CD4-positive, alpha-beta T cell treated with Interferon alpha-2 for 1 hour (primary cell): ENCODE measurements at places on chromosomes 4 and X.

GRCh38 chrX:29359276-29359675, 772.0 kb downstream of the IL1RAPL1 start:
- no peak for DNase-seq

- no peak for DNase-seq
Observed at GRCh38 chr4:118254368-118254767, 98.4 kb downstream of the PRSS12 start.

GRCh38 chrX:44025555-44025954, 52.4 kb upstream of the NDP start:
- no peak for DNase-seq

DNA sequence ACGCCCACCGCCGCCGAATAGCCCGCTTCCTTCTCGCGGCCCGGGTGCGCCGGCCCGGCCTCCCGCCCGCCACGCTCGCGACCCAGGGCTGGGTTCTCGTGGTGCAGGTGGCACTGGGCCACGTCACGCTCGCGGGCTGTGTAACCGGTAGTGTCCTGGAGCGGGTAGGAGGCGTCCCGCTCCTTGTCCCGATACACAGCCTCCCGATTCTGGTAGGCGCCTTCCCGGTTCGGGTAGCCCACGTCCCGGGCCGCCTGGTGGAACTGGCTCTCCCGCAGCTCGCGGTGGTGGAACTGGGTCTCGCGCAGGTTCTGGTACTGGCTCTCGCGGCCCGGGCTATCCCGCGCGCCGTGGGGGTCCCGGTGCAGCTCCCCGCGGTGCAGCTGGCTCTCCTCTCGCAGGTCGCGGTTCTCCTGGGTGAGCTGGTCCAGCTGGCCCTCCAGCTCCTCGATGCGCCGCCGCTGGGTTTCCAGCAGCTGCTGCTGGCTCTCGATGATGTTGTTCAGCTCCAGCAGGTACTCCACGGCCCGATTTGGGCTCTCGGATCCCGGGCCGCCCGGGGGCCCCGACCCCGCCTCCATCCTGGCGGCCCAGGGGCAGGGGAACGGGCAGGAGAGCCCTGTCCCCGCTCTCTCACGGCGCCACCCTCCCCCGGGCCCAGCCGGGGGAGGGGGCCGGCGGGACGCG, 39.3 kb upstream of the IQSEC2 start:
- DNase-seq = peak; percentile 3

DNA sequence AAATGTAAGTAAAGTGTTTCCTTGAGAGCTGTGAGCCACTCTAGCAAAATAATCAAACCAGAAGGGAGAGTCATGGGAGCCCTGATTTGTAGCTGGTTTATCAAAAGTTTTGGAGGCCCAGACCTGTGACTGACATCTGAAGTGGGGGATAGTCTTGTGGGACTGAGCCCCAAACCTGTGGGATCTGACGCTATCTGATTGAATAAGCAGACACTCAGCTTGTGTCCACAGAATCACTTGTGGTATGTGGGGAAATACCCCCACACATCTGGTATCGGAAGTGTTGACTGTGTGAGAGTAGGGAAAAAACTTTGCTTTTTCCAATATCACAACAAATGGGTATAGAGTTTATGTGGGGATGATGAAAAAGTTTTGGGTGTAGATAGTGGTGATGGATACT, 35.4 kb downstream of the FUNDC1 start:
- DNase-seq = no peak

DNA sequence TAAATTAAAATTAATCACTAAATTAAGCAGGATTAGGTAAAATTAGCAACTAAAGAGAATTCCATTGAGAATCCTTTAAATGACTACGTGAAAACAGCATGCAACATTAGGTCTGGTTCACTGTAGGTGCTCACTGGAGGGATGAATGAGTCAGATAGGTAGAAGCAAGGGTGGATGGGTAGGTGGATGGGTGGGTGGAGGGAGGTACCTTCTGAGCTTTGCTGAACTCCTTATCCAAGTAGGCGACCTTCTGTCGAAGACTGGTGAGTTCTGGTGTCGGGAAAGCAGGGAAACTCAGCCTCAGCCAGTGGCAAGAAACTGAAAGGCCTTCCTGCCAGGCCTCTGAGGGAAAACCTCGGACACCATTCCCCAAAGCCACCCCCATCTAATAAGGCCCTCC, 3.0 kb downstream of the GRIPAP1 start:
- no peak for DNase-seq

GRCh38 chrX:23332101-23332887, 2.4 kb upstream of the PTCHD1 start:
- no peak for DNase-seq

DNA sequence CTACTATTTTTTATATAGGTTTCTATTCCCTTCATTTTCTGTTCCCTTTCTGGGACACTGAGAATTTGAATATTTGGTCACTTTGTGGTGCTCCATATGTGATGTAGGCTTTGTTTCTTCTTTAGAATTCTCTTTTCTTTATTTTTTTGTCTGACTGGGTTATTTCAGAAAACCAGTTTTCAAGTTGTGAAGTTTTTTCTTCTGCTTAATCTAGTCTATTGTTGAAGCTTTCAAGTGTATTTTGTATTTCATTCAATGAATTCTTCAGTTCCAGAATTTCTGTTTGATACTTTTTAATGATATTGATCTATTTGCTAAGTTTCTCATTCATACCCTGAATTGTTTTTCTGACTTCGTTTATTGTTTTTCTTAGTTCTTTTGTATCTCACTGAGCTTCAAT, 96.2 kb upstream of the HAND2 start:
- DNase-seq = no peak

DNA sequence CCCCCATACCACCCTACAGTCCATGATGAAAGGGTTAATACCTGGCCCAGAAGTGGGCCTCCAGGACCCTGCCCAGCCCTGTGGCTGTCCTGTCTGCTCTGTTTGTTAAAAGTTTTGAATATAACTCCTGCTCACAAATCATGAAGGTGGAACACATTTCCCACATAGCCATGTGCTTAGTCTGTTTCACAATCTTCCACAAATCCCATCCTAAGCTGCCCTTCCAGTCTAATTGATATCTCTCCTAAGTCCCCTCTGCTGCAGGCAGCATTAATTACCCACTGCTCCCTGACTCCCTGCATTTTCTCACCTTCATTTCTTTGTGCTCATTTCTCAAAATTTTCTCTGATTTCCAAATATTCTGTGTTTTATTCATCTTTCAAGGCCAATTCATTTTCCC, 142.6 kb downstream of the AASDH start:
- no peak for DNase-seq

- no peak for DNase-seq
Observed at GRCh38 chrX:142156567-142156966, 48.5 kb downstream of the MAGEC2 start.

GRCh38 chr4:58688568-58688967, 1578.4 kb upstream of the IGFBP7 start:
- DNase-seq = no peak

GRCh38 chr4:58515226-58515625, 1405.0 kb upstream of the IGFBP7 start:
- no peak for DNase-seq

DNA sequence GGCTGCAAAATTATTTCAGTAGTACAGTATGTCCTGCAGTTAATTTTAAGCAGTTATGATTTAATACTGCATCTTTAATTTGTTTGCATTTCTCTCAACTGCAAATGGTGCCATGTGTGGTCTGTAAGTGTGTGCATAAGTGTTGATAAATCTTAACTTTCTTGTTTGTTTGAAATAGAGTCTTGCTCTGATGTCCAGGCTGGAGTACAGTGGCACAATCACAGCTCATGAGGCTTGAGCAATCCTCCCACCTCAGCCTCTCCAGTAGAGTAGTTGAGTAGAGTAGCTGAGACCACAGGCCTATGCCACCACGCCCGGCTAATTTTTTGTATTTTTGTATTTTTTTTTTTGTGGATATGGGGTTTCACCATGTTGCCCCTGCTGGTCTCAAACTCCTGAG, 322.5 kb upstream of the NR3C2 start:
- no peak for DNase-seq

- no peak for DNase-seq
Observed at GRCh38 chr4:41458689-41459088, 79.3 kb upstream of the LIMCH1 start.

DNA sequence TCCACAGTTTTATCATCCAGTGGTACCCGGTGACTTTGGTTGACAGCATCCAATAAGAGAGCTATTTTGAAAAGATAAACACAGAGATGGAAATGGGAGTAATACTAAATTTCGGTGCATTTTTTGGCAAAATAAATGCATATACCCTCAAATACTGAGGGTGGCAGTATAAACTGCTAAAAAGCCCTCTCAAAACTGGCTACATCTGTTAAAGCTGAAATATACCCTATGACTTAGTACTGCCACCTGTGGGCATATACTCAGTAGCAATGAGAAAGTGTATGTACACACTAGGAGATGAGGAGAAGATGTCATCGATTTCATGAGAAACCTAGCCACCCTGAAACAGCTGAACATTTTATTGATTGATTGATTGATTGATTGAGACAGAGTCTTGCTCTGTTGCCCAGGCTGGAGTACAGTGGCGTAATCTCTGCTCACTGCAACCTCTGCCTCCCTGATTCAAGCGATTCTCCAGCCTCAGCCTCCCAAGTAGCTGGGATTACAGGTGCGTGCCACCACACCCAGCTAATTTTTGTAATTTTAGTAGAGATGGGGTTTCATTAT, 12.2 kb upstream of the TMEM128 start:
- DNase-seq = peak; percentile 82

GRCh38 chrX:68177542-68177941, 255.8 kb downstream of the OPHN1 start:
- DNase-seq = no peak

- no peak for DNase-seq
Observed at GRCh38 chr4:168367065-168367464, 48.5 kb upstream of the DDX60 start.

DNA sequence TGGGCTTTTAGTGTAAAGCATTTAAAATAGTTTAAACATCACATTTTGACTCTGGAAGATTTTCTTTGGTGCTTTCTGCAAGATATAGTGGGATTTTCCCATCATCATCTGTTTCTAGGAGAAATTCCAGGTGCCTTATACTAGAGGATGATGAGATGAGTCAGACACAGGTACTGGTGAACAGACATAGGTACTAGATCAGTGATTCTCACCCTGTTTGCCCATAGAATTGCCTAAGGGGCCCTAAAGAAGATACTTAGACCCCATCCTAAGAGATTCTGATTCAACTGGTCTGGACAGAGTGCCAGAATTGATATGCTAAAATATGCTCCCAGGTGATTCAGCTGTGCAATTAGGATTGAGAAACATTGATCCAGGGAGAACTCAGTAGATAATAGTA, 9.7 kb downstream of the TSPAN7 start:
- DNase-seq = no peak

DNA sequence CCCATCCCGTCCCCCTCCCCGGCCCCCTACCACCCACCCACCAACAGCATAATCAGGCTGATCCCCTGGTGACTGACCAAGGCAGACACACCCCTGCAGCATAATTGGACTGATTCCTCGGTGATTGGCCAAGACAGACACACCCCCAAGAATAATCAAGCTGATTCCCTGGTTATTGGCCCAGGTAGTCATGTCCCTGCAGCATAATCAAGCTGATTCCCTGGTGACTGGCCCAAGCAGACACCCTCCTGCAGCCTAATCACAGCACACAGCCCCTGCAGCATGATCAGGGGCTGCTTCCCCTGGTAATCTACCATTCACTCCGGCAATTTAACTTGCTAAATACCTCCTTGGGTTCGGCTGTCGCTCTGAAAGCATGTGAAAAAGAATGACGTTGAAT, 47.5 kb upstream of the STS start:
- DNase-seq = no peak

DNA sequence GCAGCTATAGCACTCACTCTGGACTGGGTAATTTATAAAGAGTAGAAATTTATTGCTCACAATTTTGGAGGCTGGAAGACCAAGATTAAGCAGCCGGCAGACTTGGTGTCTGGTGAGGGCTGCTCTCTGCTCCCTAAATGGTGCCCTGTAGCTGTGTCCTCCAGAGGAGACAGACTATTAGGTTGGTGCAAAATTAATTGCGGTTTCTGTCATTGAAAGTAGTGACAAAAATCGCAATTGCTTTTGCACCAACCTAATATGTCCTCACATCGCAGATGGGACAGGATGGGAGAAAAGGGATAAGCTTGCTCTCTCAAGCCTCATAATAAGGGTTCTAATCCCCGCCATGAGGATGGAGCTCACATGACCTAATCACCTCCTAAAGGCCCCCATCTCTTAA, 258.1 kb upstream of the VCX3A start:
- DNase-seq = no peak

DNA sequence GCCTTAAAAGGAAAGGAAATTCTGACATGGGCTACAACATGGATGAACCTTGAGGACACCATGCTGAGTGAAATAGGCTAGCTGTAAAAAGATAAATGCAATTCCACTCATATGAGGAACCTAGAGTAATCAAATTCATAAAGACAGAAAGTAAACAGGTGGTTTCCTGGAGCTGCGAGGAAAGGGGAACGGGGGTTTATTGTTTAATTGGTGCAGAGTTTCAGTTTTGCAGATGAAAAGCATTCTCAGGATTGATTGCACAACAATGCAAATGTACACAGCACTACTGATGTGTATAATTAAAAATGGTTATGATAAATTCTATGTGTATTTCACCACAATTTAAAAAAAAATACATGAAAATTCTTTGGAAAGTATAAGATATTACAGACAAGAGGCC, 24.0 kb downstream of the PLRG1 start:
- DNase-seq = no peak

DNA sequence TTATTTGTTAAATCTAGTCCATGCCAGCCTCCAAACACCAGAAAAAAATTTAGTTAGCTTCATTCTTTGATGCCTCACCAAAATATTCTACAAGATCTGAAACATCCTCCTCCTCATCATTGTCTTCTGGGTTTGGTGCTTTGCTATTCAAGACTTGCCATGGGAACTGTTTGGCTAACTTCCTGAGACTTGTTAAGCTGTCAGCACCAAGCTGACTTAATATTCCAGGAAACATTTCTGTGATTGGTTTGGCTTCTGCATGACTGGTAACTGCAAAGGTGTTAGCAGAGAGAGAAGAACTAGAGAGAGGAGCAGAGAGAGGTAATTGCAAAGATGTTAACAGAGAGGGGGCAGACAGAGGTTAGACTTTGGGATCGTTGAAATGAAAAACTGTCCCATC, 101.3 kb downstream of the PALLD start:
- no peak for DNase-seq

DNA sequence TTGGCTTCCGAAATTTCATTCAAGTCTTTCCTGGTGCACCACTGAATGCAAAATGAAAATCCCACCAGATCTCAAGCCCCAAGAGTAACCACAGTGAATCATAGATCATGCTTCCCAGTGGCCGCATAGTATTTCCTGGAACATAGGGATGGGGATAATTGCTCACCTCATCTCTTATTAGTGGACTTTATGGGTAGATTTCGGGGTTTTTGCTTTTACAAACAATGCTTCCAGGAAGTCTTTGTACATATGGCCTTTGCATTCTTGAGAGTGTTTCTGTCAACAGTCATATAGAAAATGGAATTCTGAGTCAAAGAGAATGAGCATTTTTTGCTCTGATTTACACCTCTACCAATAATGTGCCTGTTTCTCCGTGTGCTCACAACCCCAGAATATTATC, 53.4 kb downstream of the PPEF2 start:
- DNase-seq = no peak

DNA sequence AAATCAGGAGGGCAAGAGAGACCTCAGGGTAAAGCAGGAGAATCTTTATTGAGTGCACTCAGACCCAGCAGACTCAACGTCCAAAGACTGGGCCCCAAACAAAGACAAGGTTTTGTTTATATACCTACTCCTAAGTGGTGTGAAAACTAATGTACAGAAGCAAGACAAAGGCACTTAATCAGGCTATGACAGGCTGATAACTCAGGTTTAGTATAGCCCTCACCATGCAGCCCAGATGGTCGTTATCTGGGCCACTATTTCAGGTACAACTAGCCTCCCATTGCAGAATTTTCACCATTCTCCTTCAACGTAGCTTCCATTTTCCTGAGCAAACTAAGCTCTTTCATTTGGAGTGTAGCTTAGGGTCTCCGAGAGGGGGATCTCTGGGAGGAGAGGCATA, 36.9 kb downstream of the SULT1E1 start:
- no peak for DNase-seq
